ENCODE measurements at places on chromosomes 1 and 21.

DNA sequence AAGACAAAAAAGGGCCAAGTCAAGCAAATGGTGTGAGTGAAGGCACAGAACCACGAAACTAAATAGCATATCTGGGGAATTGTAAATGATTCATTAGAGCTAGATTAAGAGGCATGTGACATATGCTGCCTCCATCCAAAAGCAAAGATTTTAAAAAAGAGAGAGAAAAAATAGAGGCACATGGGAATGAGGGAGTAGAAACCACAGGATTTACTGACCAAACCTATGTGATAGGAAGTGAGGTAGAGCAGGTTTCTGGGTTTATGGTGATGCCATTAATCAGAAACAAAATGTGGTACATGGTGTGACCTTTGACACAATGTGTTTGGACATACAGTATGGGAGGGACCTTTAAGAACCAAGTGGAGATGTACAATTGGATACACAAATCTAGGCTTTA, 13.6 kb downstream of the C1orf52 start:
- no peak for DNase-seq

DNA sequence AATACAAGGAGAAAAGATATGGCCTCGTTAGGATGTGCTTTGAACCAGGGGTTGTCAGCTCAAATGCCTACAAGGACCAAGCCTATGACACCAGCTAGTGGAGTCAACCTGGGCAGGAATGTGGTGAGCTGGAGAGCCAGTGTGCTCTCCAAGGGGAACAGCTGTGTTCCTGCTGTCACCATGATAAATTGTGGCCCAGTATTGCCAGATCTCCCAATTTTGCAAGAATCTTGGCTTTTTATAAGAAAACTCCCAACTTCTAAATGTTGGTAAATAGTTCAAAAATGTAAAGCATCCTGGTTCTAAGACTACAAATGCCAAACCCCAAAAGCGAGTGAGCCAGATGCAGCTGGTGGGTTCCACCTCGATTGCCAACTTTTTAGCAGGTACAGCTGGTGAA, 391.1 kb downstream of the PLPP3 start:
- DNase-seq, result no peak

DNA sequence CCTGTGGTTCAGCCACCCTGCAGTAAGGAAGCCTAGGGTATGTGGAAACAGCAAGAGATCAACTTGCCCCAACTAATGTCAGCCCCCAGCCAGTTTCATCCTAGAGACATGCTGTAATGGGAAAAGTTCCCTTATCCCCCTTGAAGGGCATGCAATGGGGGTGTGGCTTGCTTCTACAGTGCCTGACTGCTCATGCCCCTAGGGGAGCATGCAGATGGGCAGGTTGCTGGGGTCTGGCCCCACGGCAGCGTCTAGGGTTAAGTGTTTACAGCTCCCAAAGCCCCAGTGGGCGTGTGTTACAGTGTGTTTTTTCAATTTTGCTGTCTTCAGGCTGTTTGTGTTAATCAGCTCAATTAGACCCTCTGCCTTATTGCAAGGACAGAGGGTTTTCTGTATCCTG, 1105.9 kb downstream of the AMY1C start:
- DNase-seq, result no peak

DNA sequence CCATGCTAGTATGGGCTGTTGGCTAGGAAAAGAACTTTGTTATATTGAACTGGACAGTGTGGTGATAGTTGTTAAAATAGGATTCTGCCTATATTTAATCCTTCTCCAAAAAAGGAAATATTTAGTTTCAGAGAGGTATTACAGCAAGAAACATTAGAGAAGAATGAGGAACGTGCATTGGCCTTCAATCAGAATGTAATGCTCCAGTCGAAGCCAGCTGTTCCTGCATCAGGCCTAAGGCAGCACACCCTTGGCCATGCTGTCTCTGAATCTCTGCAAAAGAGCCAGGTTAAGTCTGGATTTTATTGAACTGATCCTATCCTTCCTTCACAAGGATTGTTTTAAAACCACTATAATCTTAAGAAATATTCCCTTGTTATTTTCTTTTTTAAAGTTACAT, 35.3 kb upstream of the RALGPS2 start:
- DNase-seq, result no peak

DNA sequence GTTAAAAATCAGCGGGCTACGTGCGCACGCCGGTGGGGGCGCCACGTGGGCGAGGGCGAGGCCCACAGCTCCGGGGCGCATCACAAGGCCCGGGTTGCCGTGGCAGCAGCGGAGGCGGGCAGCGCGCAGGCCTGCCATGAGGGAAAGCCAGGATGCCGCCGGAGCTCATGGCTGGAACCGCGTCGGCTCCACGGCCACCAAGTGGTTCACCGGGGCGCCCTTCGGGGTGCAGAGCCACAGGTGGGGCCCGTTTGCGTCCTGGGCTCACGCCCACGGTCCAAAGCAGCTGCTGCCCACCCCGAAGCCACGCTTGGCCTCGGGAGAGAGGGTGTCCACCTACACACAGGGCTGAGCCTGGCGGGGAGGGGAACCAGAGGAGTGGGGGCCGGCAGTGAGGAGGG, 4.9 kb upstream of the TTC22 start:
- DNase-seq, result no peak

DNA sequence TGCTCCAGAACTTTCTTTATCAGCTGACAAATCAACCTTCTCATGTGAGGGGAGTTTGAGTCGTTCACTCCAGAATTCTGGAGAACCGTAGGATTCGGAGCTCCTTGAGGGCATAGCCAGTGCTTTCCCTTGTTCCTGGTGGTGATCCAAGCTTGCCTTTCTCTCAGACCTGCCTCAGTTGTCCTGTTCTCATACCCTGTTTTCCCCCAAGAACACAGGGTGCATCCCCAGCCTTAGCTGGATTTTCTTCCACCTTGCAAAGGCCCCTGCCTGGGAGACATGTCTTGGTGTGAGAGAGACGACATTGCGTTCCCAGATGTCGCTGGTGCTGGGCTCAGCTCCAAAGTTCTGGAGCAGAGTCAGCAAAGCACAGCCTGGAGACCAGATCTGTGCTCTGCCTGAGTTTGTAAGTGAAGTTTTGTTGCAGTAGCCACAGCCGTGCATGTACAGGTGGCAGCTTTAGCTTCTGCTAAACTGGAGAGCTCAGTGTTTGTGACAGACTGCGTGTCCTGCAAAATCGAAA, 40.0 kb downstream of the ABCG1 start:
- DNase-seq, result no peak

DNA sequence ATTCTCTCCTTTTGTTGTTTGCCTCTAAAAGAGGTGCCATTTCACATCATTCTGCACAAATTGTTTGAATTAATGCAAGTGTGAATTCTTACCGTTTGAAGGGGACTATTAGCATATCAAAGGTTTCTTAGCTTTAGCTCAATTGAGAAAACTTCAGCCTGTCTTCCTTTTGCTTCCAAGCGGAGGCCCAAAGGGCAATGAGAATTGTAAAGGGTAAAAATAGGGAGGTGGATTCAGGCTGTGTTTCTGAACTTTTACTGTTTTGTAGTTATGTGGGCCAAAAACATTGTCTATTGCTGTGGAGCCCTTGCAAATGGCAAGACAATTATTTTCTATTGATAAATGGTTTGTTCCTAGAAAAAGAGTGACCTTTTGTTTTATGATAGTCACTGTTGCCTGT, 3.6 kb downstream of the ADGRL2 start:
- peak; percentile 40 for DNase-seq

- no peak for DNase-seq
These were observed 21.6 kb downstream of the ZBTB17 start for GRCh38 chr1:15954316-15954715.

DNA sequence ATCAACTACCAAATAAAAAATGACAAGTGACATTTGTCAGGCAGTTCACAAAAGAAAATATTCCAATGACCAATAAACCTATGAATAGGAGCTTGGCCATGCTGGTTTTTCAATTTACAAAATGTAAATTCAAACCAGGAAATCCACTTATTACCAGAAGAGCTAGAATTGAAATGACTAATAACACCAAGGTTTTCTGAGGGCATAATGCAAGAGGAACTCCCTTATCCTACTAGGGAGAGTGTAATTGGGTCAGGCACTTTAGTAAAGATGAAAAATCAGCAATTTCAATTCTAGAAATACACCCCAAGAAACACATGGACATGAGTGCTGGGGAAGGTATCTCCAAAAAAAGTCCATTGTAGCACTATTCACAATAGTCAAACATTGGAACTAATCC, 16.7 kb upstream of the TIAM1 start:
- no peak for DNase-seq

DNA sequence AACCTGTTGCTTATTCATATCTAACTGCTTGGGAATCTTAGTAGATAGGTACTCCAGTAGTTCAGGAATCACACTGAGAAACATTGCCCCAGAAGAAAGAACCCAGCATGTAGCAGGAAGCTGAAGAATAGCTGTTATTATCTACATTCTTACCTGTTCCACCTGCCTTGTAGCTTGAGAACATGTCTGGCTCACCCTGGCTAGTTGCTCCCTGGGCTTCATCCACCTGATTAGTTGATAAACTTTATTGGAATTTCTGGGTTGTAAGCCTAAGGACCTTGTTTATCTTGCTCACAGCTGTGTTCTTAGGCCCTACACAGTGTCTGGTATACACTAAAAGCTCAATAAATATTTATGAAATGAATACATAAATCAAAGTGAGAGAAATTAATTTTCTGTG, 106.3 kb upstream of the DMRTA2 start:
- DNase-seq, result no peak

DNA sequence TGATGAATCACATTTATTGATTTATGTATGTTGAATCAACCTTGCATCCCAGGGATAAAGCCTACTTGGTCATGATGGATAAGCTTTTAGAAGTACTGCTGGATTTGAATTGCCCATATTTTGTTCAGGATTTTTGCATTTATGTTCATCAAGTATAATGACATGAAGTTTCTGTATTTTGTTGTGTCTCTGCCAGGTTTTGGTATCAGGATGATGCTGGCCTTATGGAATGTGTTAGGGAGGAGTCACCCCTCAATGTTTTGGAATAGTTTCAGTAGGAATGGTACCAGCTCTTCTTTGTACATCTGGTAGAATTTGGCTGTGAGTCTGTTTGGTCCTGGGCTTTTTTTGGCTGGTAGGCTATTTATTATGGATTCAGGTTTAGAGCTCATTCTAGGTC, 1643.1 kb upstream of the B3GALT2 start:
- no peak for DNase-seq
